ENCODE measurements at places on chromosomes 5 and 9. TPM values are rescaled to one million over a fixed set of nuclear protein-coding genes. Genes with fewer than 3 reads are reported as not detected.

The RFK gene
- 20.6 TPM for polyA plus RNA-seq

The CNTNAP3 gene
- polyA plus RNA-seq: 0.99 TPM

The RPL7A gene
- 2,097 TPM for polyA plus RNA-seq

The SLC6A18 gene
- polyA plus RNA-seq: 1.5 TPM

GRCh38 chr9:134741846-134742245 is 100.2 kb downstream of the COL5A1 start:
- DNase-seq: no peak

GRCh38 chr5:137612576-137612975 is 113.5 kb upstream of the SPOCK1 start:
- DNase-seq: no peak

DNA sequence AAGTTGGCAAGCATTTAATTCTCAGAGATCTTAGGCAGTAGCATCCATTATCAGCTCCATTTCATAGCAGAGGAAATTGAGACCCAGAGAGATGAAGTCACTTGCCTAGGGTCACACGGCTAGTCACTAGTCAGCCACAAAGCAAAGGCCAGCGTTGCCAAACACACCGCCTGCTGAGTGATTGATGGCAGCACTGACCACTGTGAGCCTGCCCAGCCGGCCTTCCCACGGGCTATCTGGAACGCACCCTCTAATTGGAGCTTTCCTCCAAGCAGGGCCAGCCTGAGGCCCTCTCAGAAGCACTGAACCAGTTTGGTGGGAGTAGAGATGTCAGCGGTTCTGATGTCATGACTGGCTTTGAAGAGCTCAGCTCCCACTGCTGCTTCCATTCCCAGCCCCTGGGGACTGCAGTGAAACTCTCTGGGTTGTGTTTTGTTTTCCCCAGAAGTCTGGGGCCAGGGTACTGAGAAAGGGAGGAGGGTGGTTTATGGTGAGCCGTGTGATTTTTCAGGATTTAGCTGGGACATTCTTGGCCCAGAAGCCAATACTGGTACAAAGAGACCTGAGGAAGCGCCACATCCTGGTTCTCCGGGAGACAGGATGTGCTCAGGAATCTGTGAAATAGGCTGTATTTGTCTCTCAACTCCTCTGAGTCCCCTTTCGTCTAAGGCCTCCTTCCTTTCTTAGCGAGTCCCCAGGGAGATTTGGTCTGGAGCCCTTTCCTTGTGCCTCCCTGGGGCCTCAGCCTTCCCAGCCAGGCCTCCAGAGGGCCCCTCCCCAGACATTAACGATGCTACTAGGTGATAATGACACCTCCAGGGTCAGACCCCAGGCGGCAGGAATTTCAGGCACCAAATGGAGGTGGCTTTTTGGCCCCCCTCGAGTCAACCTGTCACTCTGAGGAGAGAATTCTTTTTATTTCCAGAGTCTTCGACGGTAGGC is 44.5 kb downstream of the SPRY4 start:
- DNase-seq: peak; percentile 92

DNA sequence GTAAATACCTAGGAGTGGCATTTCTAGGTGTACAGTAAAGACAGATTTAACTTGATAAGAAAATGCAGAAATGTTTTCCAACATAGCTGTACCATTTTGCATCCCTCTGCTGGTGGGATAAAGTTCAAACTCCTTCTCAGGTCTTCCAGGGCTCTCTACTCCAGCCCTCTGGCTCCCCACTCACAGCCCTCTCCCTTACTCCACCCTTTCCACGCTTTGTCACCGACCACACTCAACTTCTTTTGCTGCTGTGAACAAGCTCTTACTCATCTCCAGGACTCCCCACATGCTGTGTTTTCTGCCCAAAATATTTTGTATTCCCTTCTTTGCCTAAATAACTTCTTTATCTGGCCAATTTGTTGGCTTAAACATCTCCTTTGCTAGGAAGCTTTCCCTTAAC is 90.6 kb upstream of the OSMR start:
- no peak for DNase-seq

GRCh38 chr5:164020116-164020515 is 514.7 kb downstream of the MAT2B start:
- DNase-seq: no peak

The ADRB2 gene
- polyA plus RNA-seq: 0.92 TPM

The SPINK13 gene
- 0.43 TPM for polyA plus RNA-seq

The PHF24 gene
- 0.09 TPM for polyA plus RNA-seq

- peak; percentile 89 for DNase-seq
These were observed 632 bp downstream of the UBAP1 start for GRCh38 chr9:34179213-34180136.

DNA sequence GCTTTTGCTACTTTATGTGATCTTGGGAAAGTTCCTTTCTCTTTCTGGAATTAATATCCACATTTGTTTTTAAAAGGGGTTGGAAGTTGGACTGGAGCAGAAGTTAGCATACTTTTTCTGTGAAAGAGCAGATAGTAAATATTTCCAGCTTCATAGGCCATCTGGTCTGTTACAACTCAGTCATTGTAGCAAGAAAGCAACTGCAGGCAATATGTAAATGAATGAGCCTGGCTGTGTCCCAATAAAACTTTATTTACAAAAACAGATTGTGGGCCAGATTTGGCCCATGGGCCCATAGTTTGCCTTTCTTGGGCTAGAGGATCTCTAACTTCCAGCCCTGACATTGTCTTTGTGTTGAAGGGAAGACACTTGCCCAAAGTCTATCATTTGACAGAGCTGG is 104.4 kb downstream of the ACTL7B start:
- no peak for DNase-seq
